ENCODE measurements at places on chromosomes 1 and 21. TPM values are rescaled to one million over a fixed set of nuclear protein-coding genes. Genes with fewer than 3 reads are reported as not detected.

SLC26A9 gene
- not detected for total RNA-seq

TMEM9 gene
- total RNA-seq: 56.9 TPM

IFI44L gene
- 29.7 TPM for total RNA-seq

ADAMTSL4 gene
- total RNA-seq: 3.6 TPM

FMN2 gene
- total RNA-seq: 3.5 TPM

NHLH1 gene
- 0.18 TPM for total RNA-seq

CD2 gene
- total RNA-seq: not detected

SLC22A15 gene
- total RNA-seq: 8.3 TPM

- peak overlapping the region; percentile 13 for H3K27ac ChIP-seq
- H3K4me3 ChIP-seq: no peak overlapping the region
- H3K27me3 ChIP-seq: no peaks in the 10 kb centered on the region
Measured at GRCh38 chr1:167332503-167332902, 111.8 kb downstream of the POU2F1 start.

GRCh38 chr21:43740497-43741156 is 21.7 kb downstream of the PDXK start:
- H3K27ac ChIP-seq: peak overlapping the region; percentile 84
- H3K4me3 ChIP-seq: no peak overlapping the region
- no peak for DNase-seq
- H3K27me3 ChIP-seq: no peaks in the 10 kb centered on the region

DNA sequence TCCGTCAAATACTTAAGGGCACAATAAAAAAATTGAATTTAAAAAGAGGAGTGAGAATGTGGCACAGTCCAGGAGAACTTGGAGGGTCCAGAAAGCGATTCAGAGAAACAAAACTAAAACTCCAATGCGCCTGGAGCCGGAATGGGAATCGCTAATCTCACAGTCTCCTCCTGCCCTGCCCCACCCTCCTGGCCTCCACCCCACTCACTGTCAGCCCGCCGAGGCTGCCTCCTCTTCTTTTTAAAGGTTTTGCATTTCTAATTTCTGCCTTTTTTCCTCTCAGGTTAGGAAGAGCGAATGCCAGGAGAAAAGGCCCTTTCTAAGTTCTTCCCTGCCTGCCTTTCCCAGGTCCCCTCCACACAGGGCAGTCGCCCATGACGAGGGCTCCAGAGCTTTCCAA is 135.3 kb downstream of the ZBTB18 start:
- H3K27me3 ChIP-seq: no peaks in the 10 kb centered on the region
- H3K27ac ChIP-seq: no peak overlapping the region
- DNase-seq: no peak
- no peaks in the 10 kb centered on the region for H3K4me1 ChIP-seq
- no peak overlapping the region for H3K4me3 ChIP-seq
- H3K36me3 ChIP-seq: peaks cover 2% of the 10 kb centered on the region

DNA sequence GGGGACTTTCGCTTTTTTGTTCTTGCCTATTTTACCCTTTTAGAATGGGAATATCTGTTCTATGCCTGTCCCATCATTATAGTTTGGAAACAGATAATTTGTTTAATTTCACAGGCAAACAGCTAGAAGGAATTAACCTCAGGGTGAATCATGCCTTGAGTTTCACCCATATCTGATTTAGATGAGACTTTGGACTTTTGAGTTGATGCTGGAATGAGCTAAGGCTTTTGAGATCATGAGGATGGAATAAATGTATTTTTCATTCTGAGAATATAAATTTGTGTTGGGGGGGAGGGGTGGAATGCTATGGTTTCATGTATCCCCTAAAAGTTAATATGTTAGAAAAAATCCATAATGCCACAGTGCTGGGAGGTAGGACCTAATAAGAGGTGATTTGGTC is 56.1 kb upstream of the TACSTD2 start:
- no peak for DNase-seq
- H3K27ac ChIP-seq: no peak overlapping the region
- H3K36me3 ChIP-seq: peaks cover 3% of the 10 kb centered on the region
- peaks cover 2% of the 10 kb centered on the region for H3K27me3 ChIP-seq
- H3K4me1 ChIP-seq: no peaks in the 10 kb centered on the region
- H3K4me3 ChIP-seq: no peak overlapping the region

DNA sequence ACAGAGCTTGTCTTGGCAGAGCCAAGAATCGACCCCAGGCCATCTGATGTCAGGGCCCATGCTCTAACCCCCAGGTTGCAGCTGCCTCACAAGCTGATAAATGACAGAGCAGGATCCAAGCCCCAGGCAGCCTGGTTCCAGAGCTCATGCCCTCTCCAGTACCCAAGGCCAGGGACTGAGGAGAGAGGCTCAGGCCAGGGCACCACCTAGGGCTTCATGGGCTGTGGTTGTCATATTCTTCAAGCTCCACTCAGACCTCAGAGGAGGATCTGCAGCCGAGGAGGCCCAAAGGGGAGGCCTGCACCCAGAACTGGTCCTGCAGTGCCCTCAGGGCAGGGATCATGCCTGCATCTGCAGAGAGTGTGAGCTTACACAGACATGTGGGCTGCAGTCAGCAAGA is 301.1 kb downstream of the MATN1 start:
- H3K4me1 ChIP-seq: no peaks in the 10 kb centered on the region
- H3K4me3 ChIP-seq: no peak overlapping the region
- peaks cover 15% of the 10 kb centered on the region for H3K27me3 ChIP-seq

- peaks cover 37% of the 10 kb centered on the region for H3K4me1 ChIP-seq
- H3K27me3 ChIP-seq: no peaks in the 10 kb centered on the region
- peak within 1 kb of the TSS; percentile 99 for H3K27ac ChIP-seq
- DNase-seq: peak; percentile 95
- no peaks in the 10 kb centered on the region for H3K36me3 ChIP-seq
Measured at GRCh38 chr1:150010393-150011115, at the start of gene OTUD7B. TSS of gene OTUD7B (minus strand) at chr1:150010726. CDS start at chr1:149977510, 33,216 bp downstream.

DNA sequence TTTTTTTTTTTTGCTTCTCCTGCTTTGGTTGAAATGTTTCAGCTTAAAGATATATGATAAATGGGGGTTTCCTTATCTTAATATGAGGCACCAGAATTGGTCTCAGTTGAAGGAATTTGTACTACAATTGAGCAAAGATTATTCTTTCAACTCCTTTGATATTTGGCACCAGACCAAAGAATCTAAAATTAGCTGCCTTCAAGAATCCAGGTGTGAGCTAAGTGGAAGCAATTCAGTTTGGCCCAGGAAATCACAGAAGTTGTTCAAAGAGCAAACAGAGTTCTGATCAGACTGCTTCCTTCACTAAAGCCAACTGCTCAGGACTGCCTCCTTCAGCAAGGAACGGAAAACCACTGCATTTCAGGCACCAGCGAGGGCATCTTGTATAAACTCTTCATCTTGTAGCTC is 68.3 kb upstream of the BCAR3 start:
- no peak for DNase-seq
- peaks cover 7% of the 10 kb centered on the region for H3K36me3 ChIP-seq
- peaks cover 17% of the 10 kb centered on the region for H3K4me1 ChIP-seq
- no peak overlapping the region for H3K27ac ChIP-seq
- no peaks in the 10 kb centered on the region for H3K27me3 ChIP-seq

GRCh38 chr1:171137580-171137979 is 46.9 kb downstream of the FMO3 start:
- H3K4me1 ChIP-seq: peaks cover 77% of the 10 kb centered on the region
- H3K27ac ChIP-seq: no peak overlapping the region
- H3K36me3 ChIP-seq: no peaks in the 10 kb centered on the region
- H3K27me3 ChIP-seq: no peaks in the 10 kb centered on the region

GRCh38 chr1:241724741-241725356 is 72.8 kb downstream of the WDR64 start:
- no peak for DNase-seq
- H3K4me3 ChIP-seq: no peak overlapping the region
- H3K27me3 ChIP-seq: peaks cover 27% of the 10 kb centered on the region
- H3K27ac ChIP-seq: no peak overlapping the region
- no peaks in the 10 kb centered on the region for H3K36me3 ChIP-seq

Measured in chondrocyte (in vitro differentiated cells).